GM23248 (cell line): ENCODE measurements at places on chromosomes 3 and 15.

GRCh38 chr3:153180860-153181372 is 18.9 kb downstream of the RAP2B start:
- DNase-seq, result peak; percentile 9

DNA sequence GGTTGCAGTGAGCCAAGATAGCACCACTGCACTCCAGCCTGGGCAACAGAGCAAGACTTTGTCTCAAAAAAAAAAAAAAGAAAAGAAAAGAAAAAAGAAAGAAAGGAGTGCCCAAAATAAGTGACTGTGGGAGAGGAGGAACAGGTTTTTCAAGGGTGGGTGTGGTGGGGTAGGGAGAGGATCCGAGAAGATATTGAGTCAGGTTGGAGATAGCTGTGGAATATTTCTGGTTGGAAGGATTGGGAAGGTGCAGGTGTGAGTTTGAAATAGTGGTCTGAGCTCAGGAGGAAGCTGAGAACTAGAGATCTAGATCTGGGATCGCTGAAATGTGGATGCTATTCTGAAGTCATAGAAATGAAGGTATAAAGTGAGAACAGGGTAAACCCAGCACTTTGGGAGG is 7.8 kb downstream of the SCAMP2 start:
- DNase-seq, result no peak

GRCh38 chr3:135034291-135034768 is 239.3 kb downstream of the EPHB1 start:
- DNase-seq, result no peak

GRCh38 chr3:44913868-44914468 is 39.6 kb downstream of the TGM4 start:
- DNase-seq, result peak; percentile 79

DNA sequence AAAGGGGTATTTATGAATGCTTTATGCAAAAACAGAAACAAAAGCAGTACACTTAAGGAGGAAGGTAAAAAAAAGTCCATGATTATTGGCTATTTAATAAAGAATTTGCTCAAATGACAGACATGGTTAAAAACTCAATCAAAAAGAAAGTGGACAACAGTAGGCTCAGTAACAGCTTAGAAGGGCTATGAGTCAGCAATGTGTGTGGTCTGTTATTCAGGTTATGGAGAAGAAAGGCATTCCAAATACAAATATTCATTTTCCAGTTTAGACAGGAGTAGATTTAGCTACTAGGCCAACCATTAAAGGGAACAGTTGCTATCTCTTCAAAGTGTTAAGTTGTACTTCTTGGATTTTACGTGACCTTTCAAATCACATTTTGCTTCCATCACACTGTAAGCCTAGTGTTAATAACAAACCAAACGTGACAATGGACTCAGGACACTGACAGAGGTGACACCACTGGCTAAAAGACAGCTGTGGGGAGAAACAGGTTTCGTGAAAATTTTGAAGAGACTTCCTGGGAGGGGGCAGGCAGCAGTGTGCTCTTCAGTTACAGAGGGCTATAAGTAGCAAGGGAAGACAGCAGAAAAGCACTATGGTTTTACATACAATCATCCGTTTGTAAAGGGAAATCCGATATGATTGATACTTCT is 41.7 kb upstream of the MYO5C start:
- peak; percentile 78 for DNase-seq

DNA sequence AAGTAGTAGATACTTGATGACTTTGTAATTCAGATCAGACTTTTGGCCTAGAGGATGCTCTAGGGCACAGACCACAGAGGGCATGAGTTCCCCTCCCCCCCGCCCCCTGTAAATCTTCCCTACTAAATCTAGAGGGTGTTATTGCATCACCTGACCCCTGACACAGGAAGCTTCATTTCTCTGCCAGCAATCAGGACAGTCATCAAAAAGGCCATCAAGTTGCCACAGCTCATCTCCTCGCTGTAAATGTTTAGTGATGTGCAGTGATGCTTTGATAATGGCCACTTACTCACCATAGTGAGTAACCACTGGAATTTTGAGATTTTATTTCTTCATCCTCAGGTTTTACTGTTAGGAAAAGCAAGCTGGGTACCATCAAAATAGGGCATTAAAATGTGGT is 289.2 kb upstream of the CHRM5 start:
- peak; percentile 37 for DNase-seq

DNA sequence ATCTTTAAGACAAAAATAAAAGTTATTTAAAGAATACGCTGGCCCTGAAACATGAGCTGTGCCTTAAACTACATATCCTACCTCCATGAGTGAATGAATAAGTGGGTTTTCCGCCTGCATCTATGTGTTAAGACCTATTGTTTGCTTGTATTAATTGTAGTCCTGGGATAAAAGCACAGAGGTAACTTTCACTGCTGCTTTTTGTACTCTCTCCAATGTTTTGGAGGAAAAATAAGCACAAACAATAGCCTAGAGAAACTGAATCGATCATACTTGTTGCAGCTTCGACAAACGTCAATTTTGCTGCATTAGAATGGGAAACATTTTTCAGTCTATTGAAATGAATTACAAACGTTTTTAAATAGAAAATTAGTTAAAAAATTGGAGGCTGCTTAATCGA is 1.3 kb upstream of the CTNNB1 start:
- DNase-seq, result no peak

DNA sequence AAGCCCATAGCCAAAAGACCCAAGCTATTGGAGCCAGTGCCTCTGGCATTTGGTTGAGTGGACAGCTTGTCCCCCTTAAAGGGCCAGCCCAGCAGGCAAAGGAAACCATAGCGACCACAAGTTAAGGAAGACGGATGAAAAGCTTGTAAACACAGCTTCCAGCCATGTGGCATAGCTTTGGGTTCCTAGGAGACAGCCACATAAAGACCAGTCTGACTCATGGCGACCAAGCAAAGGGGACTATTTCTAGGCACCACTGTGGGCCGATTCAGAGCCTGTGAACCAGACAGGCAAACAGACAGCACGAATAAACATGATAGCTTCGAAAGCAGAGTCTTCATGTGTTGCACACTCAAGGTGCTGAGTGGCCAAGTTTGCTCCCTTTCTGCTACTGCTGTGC is 30.5 kb upstream of the SRGAP3 start:
- peak; percentile 66 for DNase-seq

- peak; percentile 79 for DNase-seq
These were observed 2.5 kb downstream of the RCCD1 start for GRCh38 chr15:90957031-90957790.

DNA sequence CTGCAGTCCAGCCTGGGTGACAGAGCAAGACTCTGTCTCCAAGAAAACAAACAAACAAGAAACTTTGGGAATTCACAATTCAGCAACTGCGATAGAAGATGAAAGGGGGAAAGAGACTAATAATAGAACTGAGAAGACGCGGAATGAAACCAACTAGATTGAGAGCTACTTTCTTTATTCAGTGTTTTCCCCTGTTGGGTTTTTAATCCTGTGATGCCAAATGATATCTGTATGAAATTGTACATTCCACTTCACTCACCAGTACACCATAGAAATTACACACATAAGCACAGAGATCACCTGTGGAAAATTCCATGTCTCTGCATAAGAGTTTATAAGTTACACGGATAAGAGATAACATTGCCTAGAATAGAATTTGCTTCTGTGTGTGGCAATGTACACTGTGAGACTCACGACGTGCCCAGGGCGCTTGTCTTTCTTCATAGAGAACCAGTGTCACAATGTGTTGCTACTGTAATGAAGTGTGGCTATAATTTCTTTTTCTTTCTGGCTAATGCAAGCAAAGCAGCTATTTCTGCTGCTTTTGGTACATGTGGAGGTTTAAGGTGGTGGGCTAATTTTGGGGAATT is 17.7 kb upstream of the CHST2 start:
- no peak for DNase-seq

- no peak for DNase-seq
These were observed 1108.5 kb upstream of the EPHA6 start for GRCh38 chr3:95705786-95706418.

- peak; percentile 20 for DNase-seq
These were observed 175.9 kb downstream of the PDZRN3 start for GRCh38 chr3:73448761-73449301.

DNA sequence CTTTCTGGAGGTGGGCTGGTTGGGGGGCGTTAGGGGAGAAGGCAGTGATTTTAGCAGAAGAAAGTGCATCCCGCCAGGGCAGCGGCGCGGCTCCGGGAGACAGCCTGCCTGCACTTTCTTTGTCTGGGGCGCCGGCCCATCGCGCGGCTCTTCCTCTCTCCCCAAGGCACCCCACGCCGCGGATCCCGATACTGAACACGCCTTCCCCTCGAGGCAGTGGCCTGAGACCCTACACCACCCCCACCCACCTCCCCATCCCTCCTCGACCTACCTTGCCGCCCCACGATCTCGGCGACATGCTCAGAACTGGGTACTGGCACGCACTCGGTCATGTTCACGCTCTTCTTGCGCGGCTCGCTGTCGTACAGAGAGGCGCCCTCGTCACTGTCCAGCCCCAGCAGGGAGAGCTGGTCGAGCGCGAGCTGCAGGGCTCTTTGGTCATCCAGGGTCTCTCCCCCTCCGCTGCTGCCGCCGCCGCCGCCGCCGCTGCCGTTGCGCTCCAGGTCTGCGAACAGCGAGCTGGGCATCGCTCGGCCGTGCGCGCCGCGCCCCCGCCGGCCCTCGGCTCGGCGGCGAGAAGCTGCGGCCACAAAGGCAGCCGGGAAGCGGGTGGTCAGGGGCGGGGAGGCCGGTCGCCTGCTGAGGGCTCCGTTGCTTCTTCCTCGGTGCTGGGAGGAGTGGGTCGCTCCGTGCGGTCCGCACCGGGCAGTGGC is 483 bp downstream of the MEX3B start:
- peak; percentile 80 for DNase-seq

DNA sequence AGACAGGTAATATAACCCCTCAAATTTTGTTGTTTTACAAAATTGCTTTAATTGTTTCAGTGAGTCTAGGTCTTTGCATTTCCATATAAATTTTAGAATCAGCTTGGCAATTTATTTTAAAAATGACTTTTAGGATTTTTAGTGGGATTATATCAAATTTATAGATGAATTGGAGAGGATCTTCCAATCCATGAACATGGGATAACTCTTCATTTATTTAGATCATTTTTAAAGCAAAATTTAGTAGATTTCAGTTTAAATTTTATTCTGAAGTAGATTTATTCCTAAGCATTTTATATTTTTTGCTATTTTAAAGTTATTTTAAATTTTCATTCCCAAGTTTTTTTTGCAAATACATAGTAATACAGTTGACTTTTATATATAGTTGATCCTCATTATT is 58.1 kb upstream of the THSD4 start:
- no peak for DNase-seq

- peak; percentile 18 for DNase-seq
These were observed 13.7 kb upstream of the GJD2 start for GRCh38 chr15:34768530-34768929.

- DNase-seq, result peak; percentile 65
These were observed 310.4 kb downstream of the ERC2 start for GRCh38 chr3:56157693-56158362.

DNA sequence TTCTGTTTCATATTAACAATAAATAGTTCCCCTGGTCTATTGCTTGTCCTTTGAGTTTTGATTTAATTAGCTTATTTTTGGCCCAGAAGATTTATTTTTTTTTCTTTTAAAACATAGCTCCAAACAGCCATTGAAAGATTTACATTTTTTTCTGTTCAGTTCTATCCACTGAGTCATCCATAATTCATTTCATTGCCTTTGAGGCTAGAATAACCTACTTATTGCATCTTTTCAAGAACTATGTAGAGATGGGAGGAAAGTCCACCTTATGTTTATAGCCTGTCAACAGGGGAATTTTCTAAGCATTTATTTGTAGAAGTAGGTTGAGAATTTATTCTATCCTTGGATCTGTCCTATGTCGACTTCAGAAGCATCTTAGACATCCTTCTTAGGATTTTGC is 53.4 kb upstream of the CHD2 start:
- peak; percentile 46 for DNase-seq

DNA sequence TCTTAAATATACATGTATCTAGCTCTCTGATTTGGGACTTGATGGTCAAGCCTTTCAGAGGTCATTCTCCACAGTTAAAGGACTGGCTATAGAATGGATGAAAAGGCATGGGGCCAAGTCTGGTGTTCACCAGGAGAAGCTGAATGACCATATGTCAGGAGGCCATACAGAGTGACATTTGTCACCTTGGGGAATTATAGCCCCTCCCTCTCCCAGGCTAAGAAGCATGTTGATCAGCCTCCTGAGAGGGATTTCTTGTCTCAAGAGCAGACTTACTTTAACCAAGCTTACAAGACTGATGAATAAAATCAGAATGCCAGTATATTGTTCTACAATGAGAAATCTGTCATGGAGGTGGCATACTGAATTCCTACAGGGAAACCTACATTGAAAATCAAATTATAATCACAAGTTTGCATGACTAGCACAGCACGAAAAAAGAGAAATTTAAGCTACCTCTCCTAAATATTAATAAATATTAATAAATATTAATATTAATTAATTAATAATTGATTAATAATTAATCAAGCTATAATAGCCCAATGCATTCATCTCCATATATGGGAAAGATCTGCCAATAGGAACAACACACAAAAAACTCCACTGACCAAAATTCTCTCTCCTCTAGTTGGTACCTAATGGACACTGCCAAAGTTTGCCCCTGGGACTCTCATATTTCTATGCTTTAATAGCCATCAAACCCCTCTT is 47.3 kb downstream of the ATP8B4 start:
- no peak for DNase-seq

- no peak for DNase-seq
These were observed 774.5 kb downstream of the AGBL1 start for GRCh38 chr15:86854176-86854575.

GRCh38 chr3:117572786-117573185 is 863.2 kb downstream of the TUSC7 start:
- no peak for DNase-seq

GRCh38 chr15:101490408-101490891 is 943 bp upstream of the PCSK6 start:
- no peak for DNase-seq

GRCh38 chr3:30082652-30083051 is 523.7 kb upstream of the TGFBR2 start:
- DNase-seq, result no peak

DNA sequence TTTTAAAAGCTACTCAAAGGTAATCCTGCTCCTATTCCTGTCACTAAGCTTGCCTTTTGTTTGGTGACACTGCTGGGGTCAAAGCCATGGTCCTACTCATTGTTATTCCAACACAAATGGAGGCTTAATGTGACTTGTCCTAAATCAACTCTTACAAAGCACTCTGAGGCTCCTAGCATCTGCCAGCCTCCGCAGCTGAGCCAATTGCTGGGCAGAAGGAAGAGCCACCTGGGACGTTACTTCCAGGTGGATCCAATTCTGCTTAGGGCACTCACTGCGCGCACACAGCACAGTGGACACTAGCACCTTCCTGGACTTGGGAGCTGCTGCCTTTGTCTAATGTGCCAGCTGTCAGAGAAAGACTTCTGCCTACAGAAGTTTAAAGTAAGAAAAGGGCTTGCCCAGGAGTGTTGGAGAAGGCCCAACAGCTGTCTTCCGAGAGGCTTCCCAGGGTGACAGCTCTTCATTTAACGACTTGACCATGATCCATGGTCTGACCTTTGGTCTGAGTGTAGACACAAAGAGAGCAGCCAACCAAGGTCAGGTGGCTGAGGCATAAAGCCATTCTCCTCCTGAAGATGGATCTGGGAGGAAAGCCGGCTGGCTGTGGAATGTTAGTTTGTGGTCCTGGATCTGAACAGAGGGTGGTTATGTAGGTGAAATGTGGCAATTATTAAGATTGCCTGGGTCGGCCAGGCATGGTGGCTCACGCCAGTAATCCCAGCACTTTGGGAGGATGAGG is 102.2 kb downstream of the AQP9 start:
- no peak for DNase-seq
